ENCODE measurements at places on chromosomes 2 and 18. TPM values are rescaled to one million over a fixed set of nuclear protein-coding genes. Genes with fewer than 3 reads are reported as not detected.

GRCh38 chr2:9092383-9093282 lies 89.1 kb upstream of the MBOAT2 start:
- no peak for DNase-seq

Gene CASP8
- total RNA-seq = 16.1 TPM

GRCh38 chr18:64171576-64171975 lies 22.7 kb upstream of the LINC00305 start:
- no peak for DNase-seq

DNA sequence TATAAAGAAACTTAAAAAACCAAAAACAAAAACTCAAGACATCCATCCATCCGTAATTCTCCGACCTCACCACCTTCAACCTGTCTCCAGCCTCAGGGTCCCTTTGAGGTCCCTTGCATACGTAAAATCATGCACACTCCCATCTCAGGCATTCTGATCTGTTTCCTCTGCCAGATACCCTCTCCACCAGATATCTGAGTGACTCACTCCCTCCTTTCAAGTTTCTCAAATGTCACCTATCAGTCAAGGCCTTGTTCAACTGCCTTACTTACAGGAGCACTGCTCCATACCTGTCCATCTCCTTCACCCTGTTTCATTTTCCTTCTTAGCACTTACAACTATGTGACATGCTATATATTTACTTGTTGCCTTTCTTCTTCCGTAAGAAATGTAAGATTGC lies 369.3 kb downstream of the NBAS start:
- DNase-seq = no peak

GRCh38 chr2:151655663-151656398 lies 78.4 kb downstream of the NEB start:
- no peak for DNase-seq

DNA sequence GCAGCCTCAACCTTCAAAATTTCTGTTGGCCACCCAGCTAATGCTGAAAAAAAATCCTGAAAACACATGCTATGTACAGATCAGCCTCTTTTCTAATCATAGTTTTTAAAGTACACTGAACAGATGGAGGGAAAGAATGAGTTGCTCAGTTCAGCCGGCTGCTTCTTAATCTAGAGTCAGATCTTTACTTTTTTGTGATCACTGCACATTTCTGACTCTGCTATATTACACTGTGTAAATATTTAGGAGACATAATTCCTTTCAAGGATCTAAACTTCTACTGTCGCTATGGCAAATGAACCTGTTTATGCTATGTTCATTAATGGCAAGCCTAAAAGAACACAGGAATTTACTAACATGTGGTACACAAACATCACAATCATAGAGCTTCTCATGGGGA lies 114.2 kb downstream of the SRBD1 start:
- no peak for DNase-seq

DNA sequence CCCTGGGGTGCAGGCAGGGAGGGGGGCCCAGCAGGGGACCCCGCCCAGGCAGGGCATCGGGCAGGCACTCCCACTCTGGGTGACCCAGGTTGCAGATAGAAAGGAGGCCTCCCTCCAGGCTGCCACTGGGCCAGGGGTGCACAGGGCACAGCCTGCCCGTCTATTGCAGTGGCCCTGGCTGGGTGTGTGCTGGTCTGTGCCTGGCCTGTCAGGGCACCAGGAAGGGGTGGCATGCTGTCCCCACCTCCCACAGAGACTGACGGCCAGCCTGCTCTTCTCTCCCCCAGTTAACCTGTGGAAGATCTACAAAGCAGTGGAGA lies 12.9 kb downstream of the ARID5A start:
- no peak for DNase-seq

DNA sequence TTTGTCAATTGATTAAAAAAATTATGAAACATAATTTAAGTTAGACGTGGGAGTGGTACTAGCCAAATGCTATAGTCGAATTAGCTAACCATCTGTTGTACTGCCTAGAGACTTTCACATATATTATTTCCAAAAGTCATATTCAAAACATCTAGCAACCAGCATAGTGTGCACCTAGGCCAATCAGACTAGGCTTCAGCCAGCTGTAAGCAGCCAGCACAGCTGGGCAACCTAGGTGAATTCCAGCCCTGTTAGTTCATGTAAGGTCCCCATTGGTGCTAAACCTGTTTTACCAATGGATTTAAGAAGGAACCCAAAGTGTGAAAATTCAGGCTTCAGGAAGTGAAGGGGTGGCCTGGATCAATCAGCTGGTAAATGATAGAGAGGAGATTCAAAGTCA lies 144.3 kb downstream of the BCL2 start:
- DNase-seq = no peak

GRCh38 chr2:43877782-43878464 lies 39.2 kb downstream of the ABCG8 start:
- peak; percentile 83 for DNase-seq

DNA sequence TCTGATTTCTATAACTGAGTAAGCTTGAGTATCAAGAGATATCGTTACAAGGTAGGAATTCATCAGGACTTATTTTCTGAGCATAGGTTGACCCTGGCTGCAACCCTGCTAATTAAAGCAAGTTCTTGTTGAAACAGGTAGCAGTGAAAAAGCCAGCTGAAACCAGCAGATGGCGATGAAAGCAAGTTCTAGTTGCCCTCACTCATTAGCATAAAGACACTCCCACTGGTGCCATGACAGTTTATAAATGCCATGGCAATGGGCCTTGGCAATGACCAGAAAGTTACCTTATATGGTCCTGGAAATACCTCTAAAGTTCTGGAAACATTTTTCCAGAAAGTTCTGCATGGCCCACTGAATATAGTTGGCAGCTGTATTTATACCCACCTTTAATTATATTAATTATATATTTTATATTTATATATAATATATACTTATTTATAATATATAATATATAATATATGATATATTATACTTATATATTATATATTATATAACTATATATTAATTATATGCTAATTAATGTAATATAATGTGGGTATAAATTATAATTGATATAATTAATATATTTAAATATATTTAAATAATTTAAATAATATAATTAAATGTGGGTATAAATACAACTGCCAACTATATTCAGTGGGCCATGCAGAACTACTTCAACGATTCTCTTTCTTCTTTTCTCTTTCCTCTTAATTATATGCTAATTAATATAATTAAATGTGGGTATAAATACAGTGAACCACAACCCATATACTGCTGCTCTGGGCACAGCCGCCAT lies 188.0 kb downstream of the CDH7 start:
- no peak for DNase-seq

Gene FOXI3
- total RNA-seq = 1.7 TPM

- DNase-seq = no peak
These were observed 31.3 kb upstream of the EVA1A start for GRCh38 chr2:75592030-75592429.

DNA sequence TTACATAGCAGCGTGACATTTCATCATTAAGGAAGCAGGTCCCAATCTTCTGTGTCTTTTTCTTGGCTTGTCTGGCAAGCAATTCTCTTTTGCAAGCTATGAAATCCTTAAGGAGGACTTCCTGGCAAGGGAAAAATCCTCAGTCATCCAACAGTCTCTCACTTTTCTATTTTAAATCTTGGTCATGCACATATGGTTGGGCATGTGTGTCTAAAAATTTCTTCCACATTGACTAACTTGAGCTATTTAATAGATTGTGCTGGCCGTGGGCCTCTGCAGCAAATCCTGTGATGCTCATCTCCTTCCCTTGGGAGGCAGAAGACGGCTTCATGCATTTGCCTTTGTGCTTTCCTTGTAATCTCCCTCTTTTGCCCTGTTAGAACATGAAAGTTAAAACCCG lies 634.3 kb upstream of the FANCL start:
- DNase-seq = no peak

Gene NTSR2
- total RNA-seq = not detected

Gene KATNAL2
- total RNA-seq = 20.2 TPM

DNA sequence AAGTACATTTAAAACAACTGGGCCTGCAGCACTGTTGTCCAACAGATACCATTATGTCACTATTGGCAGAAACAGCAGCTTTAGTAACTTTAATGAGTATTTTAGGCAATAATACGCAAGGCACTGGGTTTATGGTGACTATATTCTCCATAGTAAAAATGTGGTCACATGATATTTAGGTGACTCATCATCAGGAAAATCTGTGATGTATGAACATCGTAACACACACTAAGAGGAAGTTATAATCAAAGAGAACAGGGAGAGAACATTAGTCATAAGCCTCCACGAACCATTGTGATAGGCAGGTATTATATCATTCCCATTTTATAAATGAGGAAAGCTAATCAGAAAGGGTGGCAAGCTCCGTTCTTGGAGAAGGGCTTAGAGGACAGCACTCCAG lies 36.9 kb downstream of the RAPH1 start:
- no peak for DNase-seq

DNA sequence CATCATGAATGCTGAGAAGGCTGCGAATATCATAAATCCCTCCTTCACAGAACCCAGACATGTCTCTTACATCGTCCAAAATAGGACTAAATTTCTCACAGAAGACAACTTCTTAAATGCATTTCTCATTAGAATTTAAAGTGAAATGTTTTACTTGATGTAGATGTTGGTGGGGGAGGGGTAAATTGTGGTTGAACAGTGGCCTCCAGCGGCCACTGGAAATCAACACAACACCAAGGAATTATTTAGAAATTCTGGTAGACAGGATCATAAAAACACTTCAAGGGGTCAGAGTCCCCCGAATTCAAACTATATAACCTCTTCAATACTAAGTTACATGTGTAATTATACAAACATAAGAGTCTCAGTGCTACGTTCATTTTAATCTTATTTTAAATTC lies 135.9 kb downstream of the ABCA12 start:
- peak; percentile 22 for DNase-seq

DNA sequence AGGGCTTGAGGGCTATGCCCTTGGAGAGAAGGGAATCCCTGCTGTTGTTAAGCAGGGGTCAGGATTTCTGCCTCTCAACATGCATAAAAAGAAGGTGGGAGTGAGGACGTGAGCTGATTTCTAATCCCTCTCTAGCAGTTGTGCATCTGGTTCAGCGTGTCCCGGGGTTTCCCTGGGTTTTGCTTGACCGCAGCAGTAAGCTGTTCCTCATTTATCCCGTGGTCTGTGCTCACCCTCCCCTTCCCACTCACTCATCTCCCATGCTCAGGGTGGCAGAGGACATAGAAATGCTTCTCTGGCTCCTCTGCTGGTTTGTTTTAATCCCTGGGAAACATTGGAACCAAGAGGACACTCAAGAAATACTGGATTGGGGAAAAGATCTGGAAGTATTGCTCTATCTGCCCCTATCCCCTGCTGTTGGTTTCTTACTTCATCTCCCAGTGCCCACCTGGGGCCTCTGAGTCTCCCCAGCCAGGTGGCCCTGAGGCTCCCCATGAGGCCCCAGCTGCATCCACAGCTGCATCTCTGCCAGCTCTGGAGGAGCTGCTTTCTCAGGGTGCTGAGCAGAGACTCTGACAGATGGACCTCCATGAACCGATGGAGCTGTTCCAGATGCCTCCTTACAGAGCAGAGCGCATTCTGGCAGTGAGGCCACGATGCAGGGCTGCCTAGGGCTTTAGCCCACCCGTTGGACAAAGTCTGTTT lies 36.1 kb downstream of the TET3 start:
- no peak for DNase-seq

- no peak for DNase-seq
These were observed 283.1 kb downstream of the PHLPP1 start for GRCh38 chr18:62998443-62998842.

Gene TOGARAM2
- total RNA-seq = 0.18 TPM

DNA sequence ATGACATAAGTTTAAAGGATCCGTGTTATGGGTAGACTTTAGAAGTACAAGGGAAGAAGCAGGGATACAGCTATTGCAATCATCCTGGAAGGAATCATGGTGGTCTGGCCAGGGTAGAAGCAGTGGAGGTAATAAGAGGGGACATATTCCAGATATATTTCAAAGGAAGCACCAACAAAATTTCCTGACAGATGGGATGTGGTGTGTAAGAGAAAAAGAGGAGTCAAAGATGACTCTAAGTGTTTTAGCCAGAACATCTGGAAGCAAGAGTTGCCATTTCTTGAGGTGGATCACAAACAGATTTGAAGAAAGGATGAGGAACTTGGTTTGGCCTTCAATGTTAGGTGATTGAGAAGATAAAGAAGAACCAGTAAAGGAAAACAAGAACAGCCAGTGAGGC lies 133.1 kb upstream of the CTAGE1 start:
- DNase-seq = no peak

Gene PLEKHH2
- 2.1 TPM for total RNA-seq

Gene FHOD3
- total RNA-seq = 2.1 TPM

- peak; percentile 67 for DNase-seq
These were observed 33.9 kb downstream of the RAB31 start for GRCh38 chr18:9741793-9742523.

GRCh38 chr2:236618370-236618769 lies 48.7 kb downstream of the ACKR3 start:
- no peak for DNase-seq
